ENCODE measurements at places on chromosomes 7 and 10.

DNA sequence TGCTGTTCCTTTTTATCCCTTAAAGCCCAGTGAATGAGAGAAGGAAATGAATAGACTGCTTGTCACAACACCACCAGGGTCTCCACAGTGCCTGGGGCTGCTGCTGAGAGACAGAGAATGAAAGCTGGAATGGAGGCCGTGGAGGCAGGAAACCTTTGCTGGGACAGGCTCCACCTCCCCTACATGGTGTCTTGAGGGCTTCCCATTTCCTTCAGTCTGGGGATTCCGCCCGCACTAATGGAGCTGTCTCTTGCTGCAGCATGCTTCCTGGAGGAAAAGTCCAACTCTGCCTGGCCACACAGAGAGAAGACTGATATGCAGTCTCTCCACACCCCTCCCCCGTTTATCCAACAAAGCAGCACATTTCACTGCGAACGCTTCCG, 54.5 kb downstream of the LRRC4 start:
- DNase-seq = no peak

DNA sequence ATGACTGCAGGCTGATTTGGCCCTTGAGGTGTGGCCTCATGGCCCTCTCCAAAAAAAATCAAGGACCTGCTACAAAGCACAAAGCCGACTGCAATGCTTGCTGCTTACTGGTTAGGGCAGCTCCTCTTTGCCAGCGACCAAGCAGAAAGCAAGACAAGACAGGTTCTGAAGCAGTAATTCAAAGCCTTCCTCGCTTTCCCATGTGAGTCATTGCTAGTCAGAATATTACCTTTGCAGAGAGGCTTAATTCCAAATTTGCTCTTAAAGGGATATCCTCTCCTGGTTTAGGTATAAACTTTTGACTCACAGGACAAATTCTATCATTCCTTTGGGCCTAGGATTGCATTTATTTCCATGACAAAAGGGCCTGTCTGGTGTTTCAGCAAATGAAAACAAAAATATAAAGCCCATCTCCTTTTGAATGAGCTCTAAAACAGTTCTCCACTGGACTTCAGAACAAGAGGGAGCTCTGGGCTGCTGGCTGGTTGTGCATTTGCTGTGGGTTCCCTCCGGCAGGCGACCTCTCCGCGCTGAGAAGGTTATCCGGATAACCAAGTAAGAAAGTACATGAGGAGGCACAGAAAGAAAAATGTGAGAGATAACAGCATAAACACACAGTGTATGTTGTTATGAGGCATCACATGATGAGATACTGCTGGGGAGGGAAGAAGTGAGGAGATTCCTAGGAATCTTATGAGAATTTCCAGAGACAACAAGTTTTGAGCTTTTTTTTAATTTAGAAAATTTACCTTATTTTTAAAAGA, 90.8 kb downstream of the EGFR start:
- no peak for DNase-seq

DNA sequence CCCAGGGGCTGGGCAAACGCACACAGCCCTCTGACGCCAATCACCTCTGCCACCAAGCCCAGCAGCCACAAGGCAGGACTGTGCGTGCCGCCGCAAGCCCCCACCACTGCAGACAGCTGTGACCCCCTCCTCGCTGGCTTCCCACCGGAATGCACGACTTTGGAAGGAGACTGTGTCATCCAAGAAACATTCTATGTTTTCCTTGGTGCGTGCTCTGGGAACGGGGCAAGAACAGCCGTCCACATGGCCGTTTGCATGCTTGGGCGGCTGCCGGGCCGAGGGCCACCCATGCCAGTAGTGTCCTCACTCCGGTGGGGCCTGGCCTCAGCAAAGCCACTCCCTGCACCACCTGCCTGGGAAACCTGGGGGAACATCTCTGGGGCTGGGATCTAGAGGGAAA, 17.6 kb upstream of the ELN start:
- DNase-seq = no peak

GRCh38 chr7:55569269-55569663, 3.0 kb downstream of the VOPP1 start:
- no peak for DNase-seq

- no peak for DNase-seq
These were observed 488.8 kb upstream of the MKI67 start for GRCh38 chr10:128614802-128615553.

DNA sequence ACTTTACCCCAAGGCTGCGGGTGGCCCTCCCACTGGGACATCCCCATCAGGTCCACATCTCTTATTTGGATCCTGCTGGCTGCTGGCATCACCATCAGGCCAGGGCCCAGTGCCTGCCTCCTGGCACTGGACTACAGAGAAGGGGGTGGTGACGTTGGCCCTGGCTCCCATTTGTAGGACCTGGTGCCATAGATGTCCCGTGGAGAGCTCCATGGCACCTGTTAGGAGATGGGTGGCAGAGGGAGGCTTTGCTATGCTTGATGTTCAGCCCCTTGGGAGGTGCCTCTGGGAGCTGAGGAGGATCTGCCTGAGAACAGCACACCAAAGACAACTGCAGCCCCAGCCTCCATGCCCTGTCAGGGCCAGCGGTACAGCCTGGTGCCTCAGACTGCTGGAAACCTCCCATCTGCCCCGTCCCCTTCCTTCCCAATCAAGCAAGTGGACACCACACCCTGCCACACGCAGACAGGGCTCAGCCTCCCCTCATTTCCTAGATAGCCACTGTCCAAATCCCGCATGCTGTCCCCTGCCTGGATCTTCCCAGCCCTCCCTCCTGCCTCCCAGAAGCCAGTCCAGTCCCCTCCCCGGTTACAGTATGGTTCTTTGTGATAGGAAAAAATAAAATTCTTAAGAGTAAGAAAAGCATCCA, 230.0 kb upstream of the GRB10 start:
- no peak for DNase-seq

DNA sequence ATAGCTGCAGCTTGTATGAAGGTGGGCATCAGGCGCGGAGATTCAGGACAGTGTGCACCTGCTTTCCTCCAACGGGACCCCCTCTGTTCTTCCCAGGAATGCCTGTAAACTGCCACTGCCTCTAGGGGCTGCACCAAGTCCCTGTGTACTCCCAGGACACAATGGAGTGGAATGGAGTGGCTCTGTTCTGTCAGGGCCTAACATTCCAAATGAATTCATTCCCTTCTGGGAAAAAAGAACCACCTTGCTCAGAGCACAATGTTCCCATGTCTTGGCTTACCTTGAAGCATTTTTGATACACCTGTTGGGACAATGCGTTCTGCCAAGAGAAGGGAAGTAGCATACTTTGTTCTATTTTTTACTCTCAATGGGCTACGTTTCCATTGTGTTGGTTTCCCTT, 339.4 kb downstream of the FRMD4A start:
- no peak for DNase-seq

DNA sequence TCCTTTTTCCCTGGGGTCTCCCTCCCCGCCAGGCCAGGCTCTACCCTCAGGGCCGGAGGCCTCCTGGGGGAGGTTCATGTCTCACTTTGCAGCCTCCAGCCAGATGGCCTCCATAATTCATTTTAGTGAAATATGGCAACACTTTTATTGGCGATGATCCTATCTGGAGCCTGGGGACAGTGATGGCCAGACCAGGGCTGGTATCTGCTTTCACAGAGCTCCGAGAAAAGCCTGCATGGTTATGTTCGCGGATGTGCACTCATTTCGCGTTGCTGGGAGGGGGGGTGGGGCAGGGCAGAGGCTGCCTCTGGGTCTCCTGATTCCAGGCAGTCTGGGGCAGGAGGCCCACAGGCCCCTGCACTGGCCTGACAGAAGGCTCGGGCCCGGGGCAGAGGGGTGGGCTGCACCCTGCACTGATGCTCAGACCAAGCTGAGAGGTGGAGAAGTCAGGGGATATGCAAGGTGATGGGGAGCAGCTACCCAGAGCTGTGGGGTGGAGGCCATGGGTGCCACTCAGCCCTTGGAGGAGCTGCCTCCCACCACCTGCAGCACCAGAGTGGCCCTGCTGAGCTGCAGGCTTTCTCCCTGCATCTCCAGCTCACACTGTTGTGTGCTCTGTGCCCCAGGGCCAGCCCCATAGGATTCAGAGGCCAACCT, 85.3 kb upstream of the RET start:
- no peak for DNase-seq

DNA sequence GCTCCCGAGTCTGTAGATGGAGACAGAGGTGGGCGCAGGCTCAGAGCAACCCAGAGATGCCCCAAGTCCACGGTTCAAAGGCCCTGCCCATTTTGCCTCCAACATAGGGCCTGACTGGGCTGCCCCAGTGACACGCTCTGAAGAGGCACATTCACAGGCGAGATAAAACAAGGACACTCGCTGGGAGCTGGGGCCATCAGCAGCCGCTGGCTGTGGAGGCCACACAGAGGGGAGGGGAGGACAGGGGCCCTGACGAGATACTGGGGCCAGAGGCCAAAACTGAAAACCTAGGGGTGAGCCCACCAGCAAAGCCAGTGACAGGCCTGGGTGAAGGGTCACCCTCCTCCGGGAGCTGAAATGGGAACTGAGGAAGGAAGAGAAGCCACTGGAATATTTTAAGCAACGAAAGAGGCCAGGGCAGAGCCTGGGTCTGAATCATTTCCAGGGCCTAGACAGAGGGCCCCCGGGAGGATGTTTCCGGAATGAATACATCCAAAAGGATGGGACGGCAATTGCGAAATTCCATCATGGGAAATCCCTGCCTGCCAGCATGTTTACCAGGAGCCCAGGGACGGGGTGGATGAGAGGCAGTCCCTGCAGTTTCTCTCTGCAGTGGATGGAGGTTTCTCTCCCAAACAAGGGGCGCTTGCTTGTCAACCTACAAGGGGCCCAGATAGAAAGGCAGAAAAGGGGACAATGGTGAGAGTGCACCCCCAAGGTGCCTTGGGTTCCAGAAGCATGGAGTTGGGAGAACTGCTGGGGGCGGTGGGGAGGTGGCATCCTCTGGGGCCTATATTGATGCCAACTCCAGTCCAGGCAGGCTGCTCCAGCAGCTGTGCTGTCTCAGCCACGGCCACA, 29.0 kb upstream of the HSPA12A start:
- no peak for DNase-seq

DNA sequence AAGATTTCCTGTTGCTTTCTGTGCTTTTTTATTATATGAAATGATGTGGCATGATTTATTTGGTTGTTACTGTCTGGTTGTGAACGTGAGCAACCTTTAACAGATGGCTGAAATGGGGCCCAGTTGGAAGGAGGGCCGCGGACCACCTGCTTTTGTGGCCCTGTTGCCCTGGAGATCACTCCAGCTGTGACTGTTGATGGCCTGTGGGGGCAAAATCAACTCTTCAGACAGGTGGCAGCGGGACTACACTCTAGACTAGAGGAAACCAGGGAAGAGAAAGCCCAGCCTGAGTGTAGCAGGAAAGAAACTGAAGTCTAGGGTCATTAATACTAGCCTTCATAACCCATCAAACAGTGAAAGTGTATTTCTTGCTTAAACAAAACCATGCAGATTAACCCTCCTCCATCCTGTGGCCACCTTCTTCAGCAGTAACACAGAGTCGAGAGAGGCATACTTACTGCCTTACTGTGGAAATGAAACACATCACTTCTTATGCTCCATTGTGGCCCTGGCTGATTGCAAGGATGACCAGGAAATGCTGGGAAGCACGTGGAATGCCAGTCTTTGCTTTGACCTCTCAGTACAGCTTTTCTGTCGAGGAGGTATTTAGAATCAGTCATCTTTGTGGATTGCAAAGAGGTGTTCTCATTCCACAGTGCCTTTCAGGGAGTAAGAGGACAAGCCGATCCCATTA, 80.5 kb downstream of the CCNY start:
- no peak for DNase-seq

GRCh38 chr7:127404286-127405072, 12.0 kb upstream of the ZNF800 start:
- DNase-seq = no peak

- DNase-seq = no peak
These were observed 35.7 kb upstream of the UNC5B start for GRCh38 chr10:71176661-71177060.

GRCh38 chr10:1464881-1465417, 272.4 kb downstream of the ADARB2 start:
- no peak for DNase-seq

DNA sequence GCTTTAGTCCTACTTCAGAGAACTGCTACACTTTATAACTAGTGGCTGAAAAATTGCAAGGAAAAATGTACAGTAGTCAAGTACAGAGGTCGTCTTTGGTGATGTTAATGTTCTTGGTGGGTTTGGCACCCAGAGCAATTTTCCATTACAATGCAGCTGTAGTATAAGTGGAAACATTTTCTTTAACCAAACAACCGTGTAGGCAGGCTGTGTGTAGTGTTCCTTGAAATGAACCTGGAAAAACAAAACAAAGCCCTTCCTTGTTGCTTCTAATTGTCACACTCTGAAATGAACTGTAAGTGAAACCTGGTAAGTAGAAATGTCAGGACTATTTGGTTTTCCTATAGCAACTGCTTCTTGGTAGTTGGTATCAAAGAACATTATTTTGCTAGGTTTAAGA, 256.9 kb downstream of the MDFIC start:
- DNase-seq = no peak

GRCh38 chr7:29318853-29319718, 124.5 kb downstream of the CHN2 start:
- DNase-seq = no peak

GRCh38 chr10:47139121-47139520, 160.9 kb upstream of the GDF10 start:
- no peak for DNase-seq

- no peak for DNase-seq
These were observed 82.7 kb upstream of the WIPF3 start for GRCh38 chr7:29723599-29723998.

Data from stimulated activated CD8-positive, alpha-beta memory T cell treated with anti-CD3 and anti-CD28 coated beads, Interleukin-15, amount 100 ng/mL, for 4 hours (primary cell).